CD4-positive, alpha-beta T cell treated with Interleukin-15 for 4 hours (primary cell): ENCODE measurements at places on chromosomes 16 and 17.

DNA sequence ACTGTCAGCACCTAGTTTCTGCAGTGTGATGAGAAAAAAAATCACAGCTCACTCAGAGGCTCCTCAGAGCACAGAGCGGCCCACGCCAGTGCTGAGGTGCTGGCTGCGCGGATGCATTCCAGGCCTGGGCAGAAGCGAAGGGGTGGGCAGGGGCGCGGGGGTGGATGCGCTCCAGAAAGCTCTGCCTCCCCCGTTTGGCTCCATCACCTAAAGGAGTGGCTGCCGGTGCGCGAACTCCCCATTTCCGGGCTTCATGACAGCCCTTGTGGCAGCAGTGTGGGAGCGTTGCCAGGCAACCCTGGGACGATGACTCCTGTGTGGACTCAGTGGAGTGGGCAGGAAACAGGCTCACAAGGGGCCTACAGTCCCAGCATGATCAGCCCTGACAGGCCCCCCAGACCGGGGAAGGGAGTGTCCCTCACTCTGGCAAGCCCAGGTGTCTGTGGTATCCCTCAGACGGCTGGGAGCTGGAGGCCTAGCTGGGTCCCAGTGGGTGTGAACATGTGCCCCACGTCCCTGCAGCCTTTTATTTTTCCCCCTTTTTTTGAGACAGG lies 32.8 kb upstream of the NUDT16L1 start:
- DNase-seq = peak; percentile 79

DNA sequence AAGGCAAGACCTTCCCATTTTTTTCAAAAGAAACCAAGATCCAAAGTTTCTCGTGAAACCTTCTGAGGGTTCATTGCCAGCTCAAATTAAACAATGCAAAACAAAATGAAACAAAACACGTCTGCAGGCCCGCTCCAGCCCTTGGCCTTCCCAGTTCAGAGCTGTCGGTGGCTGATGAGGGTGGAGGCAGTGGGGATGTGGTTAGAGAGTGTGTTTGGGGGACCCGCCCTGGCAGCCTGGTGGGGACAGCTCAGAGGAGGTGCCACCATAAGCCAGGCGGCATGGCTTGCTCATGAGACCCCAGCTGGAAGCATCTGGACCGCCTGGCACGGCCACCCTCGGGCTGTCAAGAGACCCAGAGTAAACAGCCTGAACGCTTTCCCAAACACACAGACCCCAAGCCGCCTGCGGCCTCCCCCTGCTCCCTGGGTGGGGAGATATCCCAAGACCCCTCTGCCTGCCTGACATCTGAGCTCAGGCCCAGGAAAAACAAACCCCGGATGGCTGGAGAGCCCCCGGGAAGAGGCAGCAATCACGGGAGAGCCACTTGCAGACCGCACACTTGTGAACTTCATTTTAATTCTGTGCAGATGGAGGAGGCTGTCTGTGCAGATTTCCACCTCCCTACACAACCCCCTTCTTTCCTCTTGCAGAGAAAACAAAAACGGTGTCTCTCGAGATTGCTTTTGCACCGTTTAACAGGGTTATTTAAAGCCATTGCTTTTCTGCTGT lies 35.4 kb upstream of the LITAF start:
- DNase-seq = peak; percentile 68

- DNase-seq = no peak
These were observed 4.9 kb downstream of the SLFN14 start for GRCh38 chr17:35555691-35556090.

DNA sequence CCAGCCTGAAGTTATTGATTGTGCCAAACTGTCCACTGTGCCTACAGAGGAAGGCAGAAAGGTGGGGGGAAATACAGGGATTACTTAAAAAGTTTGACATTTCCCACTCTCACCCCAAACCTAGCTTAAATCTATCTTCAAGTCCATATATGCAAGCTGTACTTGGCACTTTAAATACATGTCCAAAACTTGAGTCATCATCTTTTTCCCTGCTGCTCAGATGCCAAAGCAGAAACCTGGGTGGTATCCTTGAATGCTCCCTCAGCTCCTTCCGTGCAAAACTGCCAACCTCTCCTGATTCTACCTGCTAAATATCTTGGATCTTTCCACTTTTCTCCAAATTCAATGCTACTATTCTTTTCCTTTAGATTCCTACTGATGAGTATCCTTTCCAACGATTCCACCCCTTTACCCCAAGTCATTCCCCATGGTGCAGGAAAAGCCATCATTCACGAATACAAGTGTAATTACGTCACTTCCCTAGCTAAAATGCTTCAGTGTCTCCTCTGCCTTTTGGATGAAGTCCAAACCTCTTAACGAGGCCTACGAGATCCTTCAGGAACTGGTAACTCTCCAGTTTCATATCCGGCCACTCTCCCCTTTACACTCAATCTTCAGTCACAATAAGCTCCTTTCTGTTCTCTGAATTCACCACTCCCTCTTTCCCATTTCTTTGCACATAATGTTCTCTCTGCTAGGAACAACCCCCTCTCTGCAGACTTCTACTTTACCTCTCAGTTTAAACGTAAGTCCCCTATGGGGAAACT lies 9.3 kb downstream of the BECN1 start:
- DNase-seq = no peak

GRCh38 chr17:9343516-9343915 lies 232.1 kb downstream of the STX8 start:
- DNase-seq = no peak

DNA sequence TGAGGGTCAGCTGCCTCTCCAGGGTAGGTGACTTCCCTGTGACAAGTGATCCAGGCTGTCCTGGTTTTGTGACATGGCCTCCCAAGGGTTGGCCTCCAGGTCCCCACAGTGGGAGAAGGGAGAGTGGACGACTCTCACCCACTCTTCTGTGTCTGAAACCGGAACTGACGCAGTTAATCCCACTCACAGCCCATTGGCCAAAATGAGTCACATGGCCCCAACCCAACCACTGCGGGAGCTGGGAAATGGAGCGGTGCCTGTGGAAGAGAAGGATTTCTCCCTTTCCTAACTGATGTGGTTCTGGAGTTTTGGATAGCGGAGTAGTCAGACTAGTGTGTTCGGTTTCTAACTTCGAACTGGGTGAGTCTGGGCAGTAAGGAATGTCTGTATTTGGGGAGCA lies 79.4 kb downstream of the ABCC6 start:
- DNase-seq = no peak
